ENCODE measurements at places on chromosomes 4 and X.

DNA sequence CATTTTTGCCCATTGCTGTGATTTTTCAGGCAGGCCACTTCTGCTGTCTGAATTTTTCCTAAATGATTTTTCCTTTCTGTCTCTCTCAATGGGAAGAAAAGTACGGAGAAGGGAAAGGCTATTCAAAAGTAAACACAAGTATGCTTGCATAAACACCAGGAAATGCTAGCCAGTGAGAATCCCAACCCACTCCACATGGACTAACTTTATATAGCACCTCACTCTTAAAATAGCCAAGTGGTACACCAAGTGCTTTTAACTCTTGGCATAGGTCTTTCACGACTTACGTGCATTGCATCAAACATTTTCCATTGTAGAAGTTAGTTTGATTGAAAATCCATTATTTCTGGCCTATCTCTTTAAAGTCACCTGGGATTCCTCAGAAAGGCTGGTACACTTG, 178.9 kb upstream of the SPANXN1 start:
- DNase-seq: no peak

- no peak for DNase-seq
Observed at GRCh38 chrX:11953615-11954014, 184.7 kb upstream of the FRMPD4 start.

DNA sequence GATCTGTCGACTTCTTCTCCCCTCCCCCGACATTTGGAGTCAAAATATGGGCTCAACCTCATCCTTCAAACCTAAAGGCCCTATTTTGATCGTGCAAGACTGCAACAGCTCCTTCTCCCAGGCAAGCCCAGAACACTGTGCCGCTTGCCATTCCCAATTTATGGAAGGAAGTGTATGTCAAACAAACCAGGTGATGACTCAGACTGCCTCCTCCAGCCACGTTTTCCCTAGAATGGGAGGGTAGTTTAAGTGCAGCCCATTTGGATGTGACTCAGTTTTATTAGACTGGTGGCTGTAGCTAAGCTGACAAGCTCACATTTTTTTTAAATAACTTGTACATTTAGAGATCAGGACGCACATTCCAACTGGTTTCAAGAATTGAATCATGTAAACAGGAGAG, 570.4 kb upstream of the DIPK2B start:
- no peak for DNase-seq

GRCh38 chr4:52173470-52174045, 122.5 kb downstream of the SPATA18 start:
- no peak for DNase-seq

GRCh38 chrX:18457000-18457399, 31.6 kb downstream of the CDKL5 start:
- DNase-seq: no peak

All from stimulated activated CD4-positive, alpha-beta T cell treated with anti-CD3 and anti-CD28 coated beads, Interleukin-1b, Interleukin-23, amount 100 ng/mL, for 1 hour (primary cell).